ENCODE measurements at places on chromosomes 16 and 17.

- peak; percentile 4 for DNase-seq
Observed at GRCh38 chr16:16861546-16861945, 482.6 kb downstream of the NPIPA7 start.

- no peak for DNase-seq
Observed at GRCh38 chr17:55167024-55167725, 97.6 kb upstream of the HLF start.

GRCh38 chr17:82239401-82239925 is 10.6 kb downstream of the SLC16A3 start:
- DNase-seq: no peak

GRCh38 chr16:50442221-50442620 is 73.4 kb upstream of the BRD7 start:
- DNase-seq: no peak
